ENCODE measurements at places on chromosomes 7 and 10.

DNA sequence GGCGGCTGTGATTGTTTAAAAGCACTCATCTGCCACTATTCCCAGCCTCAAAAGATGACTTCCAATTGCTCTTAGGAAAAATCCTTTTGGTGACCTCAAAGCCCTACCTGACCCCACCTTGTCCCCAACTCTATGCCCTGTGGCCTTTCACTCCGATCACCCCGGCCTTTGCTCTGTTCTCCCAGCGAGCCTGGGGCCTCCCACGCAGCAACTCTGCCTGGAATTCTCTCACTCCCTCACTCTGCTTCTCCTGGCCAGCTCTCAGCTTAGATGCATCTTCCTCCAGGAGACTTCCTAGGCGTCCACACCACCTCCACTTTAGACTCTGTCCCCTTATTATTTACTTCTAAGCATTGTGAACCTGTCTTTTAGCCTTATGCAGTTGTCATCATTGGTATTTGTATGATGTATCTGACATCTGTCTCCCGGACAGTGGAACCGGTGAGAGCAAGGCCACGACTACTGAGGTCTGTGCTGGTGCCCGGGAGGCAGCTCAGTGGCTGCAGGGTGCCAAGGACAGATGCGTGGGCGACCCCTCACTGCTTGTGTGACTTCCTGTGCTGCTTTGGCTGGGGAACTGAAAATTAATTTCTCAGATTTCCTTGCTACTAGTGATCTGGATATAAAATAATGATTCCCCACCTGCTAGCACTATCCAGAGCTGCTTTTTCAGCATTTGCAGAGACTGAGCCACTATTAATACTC, 63.0 kb downstream of the PIP4K2A start:
- peak; percentile 38 for DNase-seq

DNA sequence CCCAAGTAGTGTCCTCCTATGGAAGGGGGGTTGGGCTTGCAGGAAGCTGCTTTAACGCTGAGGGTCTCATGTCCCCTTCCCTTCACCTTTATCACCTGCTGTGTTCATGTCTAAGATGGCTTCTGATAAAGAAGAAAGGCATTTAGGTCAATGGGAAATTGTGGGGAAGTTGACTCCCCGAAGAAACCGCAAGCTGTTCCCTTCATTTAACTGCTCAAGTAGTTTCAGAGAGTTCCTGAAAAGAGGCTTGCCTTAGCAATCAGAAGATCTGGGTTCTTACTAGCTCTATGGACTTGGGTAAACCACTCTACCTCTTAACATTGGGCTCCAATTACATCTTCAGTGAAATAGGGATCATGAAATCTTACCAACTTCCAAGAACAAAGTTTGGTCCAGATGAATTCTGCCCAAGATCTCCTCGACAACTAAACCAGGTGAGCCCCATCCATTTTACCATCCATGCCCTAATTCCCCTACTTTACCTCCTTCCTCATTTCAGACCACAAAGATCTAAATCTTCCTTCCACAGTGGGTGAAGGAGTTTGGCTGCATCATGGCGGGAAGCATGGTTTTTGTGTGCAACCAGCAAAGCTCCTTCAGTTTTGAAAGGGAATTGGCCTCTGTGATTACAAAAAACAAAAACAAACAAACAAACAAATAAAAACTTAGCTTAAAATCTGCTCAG, 30.4 kb upstream of the UCN3 start:
- DNase-seq = no peak

DNA sequence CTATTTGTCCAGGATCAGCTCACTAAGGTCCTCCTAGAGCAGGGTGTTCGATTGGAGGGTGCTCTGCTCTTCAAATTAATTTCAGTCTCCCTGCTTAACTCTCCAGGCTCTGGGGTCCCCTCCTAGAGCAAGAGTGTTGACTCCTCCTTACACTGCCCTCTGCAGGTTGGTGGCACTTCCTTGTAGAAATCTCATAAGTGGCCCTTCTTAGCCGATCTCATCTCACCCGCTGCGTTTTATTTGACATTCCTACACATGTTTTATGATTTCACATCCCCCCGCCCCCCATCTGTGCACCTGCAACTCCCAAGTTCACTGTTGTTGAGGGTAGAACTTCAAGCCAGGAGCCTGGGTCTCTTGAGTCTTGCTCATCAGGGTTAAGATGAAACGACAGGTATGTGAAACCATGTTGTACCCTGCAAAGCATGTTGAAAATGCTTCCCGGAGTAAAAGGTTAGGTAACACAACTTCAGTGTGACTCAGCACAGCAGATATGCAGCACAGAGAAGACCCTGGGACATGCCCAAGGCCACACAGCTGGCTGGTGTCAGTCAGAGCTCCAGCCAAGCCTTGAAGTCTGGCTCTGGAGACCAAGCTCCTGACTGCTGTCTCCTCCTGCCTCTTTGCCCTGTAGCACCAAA, 171.2 kb downstream of the PRKAG2 start:
- DNase-seq = peak; percentile 51

GRCh38 chr10:113618338-113618737, 45.5 kb downstream of the NRAP start:
- no peak for DNase-seq

DNA sequence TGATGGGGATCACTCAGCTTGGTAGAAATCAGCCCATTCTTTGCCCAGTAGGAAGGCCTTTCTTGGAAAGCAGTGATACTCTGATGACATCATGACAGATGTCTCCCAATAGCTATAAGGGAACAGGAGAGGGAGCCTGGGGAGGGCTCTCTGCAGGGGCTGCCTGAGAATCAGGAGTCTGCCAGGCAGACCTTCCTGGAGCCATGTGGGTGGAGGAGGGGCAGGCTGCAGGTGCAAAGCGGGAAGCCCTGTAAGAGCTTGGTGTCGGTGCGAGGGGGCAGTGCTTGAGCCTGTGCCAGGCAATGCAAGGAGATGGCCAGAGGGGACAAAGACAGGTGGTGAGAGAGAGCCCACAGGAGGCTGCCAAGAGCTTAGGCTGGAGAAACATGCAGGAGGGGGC, 5.0 kb upstream of the TNS3 start:
- DNase-seq = no peak

All from activated CD8-positive, alpha-beta T cell treated with anti-CD3 and anti-CD28 coated beads, Interleukin-2, amount 10 ng/mL, durations not matched to agents 7 days and 5 days (primary cell).